ENCODE measurements at places on chromosomes 2 and 18. TPM values are rescaled to one million over a fixed set of nuclear protein-coding genes. Genes with fewer than 3 reads are reported as not detected.

The DAPL1 gene
- not detected for total RNA-seq

The PUS10 gene
- 5.3 TPM for total RNA-seq

The SP5 gene
- total RNA-seq = not detected

The STK39 gene
- 12.8 TPM for total RNA-seq

The PXDN gene
- total RNA-seq = 430 TPM

The ATP6V1B1 gene
- total RNA-seq = 1.1 TPM

The ABCG5 gene
- total RNA-seq = not detected

The ESPNL gene
- total RNA-seq = 2.5 TPM
